ENCODE measurements at places on chromosomes 12 and 14. TPM values are rescaled to one million over a fixed set of nuclear protein-coding genes. Genes with fewer than 3 reads are reported as not detected.

The KRT72 gene
- not detected for total RNA-seq

The NEMP1 gene
- total RNA-seq, result 16.4 TPM

The LALBA gene
- total RNA-seq, result not detected

The GPRC5D gene
- total RNA-seq, result not detected

The GPX2 gene
- total RNA-seq, result 4.3 TPM

GRCh38 chr14:66884149-66884548 lies 305.1 kb upstream of the GARIN2 start:
- DNase-seq, result peak; percentile 47

- no peak for DNase-seq
Observed at GRCh38 chr12:3928538-3929184, 55.5 kb upstream of the PARP11 start.

GRCh38 chr14:75223664-75224154 lies 47.3 kb upstream of the TMED10 start:
- DNase-seq, result no peak

DNA sequence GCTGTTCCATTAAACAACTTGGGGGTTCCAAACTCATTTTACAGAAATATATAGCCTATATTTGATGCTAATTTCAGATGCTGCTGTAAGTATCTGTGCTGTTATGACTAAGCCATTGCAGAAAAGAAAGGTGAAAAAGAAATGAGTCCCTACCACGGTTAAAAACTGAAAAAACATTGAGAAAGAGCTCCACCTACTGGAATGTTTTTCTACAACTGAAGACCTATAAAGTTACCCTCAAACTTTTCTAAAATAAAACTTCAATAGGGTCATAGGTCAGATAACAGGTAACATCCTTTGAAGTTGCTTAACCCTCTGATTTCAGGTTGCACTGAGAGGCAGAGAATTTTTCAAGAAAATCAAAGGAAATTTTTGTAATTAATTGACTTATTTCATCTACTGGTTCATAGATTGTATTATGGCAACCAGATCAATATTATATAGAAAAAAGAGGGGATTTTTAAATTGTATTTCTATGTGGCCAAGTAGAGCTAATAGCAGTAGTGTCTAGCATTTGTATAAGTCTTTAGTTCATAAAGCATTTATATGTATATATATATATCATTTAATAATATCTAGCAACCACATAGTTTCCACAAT lies 279.9 kb downstream of the RPS29 start:
- peak; percentile 70 for DNase-seq

DNA sequence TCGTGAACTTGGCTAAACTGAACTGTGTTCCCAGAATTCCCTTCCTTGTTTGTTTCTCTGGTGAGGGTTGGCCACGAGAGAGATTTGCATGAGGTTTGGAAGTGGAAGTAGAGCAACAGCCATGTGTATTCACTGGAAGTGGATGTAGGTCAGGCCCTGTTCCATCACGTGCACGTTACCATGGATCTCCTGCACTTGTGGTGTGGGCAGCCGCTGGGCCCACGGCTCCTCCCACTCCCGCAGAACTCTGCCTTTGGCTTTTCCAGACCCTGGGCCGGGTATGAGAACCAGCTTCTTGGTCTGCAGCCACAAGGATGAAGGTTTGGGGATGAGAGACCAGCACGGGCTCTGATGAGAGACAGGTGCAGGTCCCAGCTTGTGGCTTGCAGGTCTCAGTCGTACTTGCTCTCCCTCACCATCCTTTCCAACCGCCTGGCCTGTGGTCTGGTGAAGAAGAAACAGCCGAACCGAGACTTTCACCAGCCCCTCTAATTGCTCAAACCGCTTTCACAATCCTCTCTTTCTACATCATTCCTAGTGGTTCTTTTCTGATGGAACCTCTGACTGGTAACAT lies 94.9 kb downstream of the DUSP16 start:
- no peak for DNase-seq

DNA sequence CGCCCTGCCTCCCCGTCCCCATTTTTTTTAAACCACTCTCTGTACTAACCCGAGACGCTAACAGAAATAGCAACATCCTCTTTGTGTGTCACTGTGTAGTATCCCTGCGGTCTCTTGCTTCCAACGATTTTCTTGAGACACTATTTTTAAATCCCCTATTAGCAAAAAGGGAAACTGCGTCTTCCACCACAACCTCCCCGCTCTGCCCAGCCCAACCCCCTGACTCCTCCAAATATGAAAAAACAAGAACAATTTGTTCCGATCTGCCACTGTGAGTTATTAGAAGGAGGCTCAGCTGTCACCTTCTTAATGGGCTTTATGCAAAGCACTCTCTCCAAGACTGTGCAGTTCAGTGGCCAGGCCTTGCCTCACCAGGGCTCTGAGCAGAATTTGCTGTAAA lies 76.3 kb downstream of the MAP1LC3B2 start:
- DNase-seq, result no peak

GRCh38 chr14:105484069-105484996 lies 2.4 kb upstream of the CRIP1 start:
- no peak for DNase-seq

DNA sequence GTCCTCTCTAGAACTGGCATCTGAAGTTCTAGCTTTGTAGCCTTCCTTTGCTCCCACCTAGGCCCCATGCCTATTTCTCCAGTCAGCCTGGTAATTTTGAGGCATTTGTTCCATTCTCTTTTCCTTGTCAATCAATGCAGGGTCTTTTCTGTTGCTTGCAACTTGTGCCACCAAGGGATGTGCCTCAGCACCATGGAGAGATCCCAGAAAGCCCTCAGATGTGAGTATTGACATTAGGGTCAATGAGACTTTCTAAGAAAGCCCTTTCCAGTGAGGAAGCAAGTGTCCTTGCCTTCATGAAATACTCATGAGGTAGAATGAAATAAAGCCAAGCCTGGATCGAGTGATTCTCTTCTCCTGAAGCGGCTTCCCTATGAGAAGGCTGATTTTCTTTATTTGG lies 213.9 kb downstream of the SLC15A4 start:
- no peak for DNase-seq

DNA sequence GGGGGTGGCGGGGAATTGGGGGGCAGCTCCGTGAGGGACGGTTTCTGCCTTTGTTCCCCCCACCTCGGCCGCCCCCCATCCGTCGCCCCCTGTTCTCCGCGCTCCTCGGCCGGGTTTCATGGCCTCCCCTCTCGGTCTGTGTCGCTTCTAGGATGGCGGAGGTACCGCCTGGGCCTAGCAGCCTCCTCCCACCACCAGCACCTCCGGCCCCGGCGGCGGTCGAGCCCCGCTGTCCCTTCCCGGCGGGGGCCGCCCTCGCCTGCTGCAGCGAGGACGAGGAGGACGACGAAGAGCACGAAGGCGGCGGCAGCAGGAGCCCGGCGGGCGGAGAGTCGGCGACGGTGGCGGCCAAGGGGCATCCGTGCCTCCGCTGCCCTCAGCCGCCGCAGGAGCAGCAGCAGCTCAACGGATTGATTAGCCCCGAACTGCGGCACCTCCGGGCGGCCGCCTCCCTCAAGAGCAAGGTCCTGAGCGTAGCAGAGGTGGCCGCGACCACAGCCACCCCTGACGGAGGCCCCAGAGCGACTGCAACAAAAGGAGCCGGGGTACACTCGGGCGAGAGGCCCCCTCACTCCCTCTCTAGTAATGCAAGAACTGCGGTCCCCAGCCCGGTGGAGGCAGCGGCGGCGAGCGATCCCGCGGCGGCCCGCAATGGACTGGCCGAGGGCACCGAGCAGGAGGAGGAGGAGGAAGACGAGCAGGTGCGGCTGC lies 575 bp downstream of the NAA30 start:
- DNase-seq, result peak; percentile 61

DNA sequence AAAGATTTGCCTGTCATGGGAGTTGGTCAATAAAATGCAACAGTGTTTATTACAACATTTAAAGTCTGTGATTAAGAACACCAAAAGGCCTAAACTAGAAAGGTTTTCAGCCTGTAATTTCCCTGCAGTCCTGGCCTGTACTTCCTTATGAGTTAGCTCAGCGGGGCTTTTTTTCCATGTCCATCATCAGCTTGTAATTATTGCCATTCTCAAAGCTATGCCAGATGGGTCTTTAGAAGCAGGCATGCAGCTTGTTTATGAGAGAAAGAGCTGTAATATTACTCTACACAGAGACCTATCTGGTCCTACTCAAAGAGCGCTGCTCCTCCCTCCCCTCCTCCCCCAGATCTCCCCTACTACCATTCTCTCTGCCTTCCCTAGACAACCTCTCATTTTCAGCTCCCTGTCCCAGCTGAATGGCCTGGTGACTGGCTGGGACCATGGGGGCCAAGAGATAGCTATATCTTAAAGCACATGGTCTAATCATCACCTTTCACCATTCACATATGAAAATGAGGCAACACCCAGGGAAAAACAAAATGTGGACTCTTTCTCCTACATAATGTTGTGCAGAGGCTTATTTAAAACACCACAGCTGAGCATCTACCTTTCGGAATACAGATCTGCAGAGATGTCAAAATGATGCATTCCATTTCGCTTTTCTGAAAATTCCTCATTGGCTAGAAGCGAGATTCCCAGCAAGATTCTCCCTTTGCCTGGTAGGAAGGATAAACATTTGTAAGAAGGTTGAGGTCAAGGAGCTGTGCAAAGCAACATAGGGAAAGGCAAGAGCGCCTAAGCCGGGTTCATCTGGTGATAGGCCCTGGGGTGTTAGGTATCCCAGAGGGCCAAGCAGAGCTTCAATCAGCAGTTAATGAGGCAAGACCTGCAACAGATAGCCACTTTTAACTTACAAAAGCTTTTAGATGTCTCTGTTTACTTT lies 209.7 kb upstream of the CDKN3 start:
- DNase-seq, result no peak

DNA sequence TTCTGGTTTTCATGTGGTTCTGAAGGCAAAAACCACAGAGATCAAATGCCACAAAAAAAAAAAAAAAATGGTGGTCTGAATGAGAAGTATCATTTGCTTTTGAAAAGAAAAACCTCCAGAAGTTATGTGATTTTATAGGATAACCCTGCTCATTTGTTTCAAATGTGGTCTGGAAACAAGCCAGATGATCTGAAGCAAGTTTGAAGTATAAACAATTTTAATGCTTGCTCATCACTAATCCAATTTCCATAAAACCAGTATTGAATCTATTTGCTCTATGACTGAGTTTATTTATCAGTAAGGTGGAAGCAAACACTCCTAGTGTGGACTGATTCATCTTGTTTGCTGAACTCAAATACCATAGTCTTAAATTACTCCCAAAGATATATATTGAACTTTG lies 407.3 kb upstream of the FLRT2 start:
- DNase-seq, result peak; percentile 84

DNA sequence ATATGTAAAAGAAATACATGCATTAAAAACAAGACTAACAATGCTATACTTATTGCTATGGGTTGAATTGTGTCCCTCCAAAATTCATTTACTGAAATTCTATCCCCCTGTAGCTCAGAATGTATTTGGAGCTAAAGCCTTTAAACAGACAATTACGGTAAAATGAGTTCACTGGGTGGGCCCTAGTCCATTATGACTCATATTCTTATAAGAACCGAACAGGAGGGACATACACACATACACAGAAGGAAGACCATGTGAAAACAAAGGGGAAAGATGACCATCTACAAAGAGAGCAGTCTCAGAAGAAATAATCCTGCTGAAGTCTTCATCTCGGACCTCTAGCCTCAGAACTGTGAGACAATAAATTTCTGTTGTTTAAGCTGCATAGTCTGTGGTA lies 77.1 kb upstream of the ANKS1B start:
- no peak for DNase-seq

GRCh38 chr14:98192946-98193345 lies 1079.1 kb downstream of the BCL11B start:
- no peak for DNase-seq

DNA sequence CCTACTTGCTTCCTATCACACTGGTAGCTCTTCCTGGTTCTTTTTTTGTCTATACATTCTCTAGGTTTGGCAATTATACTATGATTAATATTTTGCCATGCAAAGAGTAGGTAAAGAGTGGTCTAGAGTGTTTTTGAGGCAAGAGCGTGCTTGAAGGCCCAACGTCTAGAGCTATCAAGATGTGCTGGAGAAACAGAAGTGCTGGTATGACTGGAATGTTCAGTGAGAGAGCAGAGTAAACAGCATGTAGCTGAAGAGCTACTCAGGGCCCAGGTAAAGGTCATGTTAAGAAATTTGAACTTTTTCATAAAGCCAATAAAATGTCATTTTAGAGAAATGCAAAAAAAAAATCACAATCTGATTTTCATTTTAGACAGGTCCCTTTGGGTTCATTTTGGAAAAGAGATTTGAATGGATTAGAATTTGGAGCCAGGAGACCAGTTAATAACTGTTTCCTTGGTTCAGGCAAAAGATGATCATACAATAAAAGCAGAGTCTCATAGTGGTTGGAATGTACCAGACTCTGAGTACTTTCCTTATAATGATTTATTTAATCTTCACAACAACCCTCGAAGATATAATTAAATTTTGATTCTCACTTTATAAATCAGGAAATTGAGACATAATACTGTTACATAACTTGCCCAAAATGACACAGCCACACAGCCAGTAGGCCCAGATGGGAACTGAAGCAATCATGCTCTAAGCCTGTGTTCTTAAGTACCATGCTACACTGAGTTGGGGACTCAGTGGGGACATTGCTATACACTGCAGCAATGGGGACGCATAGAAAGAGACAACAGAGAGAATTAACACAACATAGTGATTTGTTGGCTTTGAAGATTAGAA lies 350.1 kb downstream of the NELL2 start:
- DNase-seq, result no peak

DNA sequence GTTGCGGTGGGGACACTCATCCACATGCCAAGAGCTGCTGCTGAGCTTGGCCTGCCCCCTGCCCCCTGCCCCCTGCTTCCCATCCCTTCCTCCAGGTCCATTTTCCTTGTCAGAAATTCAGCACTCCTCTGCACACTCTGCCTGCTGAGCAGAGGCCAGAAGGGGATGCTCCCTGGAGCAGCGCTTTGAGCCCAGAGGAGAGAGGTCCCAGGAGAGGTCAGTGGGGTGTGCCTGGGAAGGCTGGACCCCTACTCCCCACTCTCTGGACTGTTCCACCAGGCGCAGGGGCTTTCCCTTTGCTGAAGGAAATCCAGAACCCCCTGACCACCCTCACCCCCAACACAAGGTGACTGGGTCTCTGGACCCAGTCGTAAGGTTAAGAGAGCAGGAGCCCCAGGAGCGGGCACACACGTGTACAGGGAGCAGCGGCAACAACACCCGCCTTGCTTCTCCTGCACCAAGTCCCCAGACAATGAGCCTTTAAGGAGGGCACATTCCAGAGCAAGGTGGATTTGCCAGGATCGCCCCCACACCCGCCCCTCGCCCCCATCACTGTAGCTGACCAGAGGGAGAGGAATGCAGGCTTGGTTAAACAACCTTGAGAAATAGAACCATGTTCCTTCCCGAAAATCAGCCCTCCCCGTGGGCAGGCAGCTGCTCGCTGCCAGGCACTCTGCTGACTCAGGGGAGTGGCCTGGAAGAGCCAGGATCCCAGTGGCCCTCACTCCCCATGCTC lies 30.7 kb downstream of the ISCA2 start:
- DNase-seq, result no peak
